ENCODE measurements at places on chromosomes 1 and 21.

DNA sequence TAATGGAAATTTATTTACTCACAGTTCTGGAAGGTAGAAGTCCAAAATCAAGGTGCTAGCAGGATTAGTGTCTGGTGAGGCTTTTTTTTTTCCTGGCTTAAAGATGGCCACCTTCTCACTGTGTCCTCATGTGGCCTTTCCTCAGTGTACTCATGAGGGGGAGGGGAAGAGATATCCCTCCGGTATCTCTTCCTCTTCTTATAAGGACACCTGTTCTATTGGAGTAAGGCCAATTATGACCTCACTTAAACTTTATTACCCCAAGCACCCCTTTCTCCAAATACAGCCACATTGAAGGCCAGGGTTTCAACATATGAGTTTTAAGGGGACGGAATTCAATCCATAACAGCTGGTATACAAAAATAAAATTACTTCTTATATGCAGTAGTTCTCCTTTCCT lies 203.7 kb upstream of the C1orf87 start:
- DNase-seq: no peak

DNA sequence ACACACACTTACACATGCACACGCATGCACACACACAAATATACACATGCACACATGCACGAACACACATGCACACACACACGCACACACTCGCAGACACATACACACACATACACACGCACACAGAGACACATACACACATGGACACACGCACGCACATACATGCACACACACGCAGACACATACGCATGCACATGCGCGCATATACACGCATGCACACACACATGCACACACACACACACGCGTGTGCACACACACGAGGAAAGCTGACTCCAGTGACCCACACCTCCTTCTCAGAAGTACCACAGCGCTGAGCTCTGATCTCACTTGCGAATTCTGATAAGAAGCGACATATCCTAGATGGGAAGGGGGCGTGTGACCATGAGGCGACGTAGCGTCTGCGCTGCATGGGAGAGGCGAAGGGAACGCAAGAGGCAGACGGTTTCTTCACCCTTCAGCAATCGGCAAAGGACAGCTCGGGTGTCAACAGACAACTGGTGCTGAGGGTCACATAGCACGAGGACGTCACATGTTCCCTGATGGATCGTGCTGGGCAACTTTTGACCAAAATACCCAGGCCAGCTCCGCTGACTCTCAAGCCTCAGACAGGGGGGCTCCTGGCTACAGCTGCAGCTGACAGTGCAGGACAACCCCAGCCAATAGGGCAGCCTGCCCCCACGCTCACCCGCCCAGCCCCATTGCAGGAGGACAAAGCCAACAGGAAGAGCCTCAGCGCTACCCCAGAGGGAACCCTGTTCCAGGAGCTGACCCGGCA lies 16.0 kb upstream of the PDE9A start:
- DNase-seq: no peak

GRCh38 chr1:90911353-90911752 lies 110.5 kb downstream of the ZNF644 start:
- DNase-seq: no peak

DNA sequence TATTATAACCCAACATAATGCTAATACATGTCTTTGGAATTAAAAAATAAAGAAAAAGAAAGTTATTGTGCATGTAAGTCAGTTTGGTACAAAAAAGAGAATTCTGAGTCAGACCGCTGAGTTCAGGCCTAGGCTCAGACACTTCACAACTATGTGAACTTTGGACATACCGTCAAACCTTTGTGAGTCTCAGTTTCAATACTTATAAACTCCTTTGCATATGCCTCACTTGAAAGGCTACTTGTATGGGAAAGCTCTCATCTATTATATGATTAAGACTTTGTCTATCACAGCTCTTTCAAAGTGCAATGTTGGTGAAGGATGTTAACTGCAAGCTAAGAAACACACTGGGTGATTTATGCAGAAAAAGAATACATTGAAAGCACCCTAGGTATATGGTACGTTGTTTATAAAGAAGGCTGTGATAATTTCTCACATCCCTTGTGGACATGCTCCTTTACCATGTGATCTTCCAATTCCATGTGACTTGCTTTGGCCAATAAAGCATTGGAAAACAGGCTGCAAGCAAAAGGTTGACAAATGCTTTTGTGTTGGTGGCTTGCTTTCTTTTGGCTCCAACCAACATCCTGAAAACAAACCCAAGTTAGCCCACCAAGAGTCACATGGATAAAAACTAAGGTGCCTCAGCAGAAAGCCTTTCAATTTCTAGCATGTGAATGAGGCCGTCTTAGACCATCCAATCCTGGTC lies 49.6 kb downstream of the INTS7 start:
- DNase-seq: no peak

DNA sequence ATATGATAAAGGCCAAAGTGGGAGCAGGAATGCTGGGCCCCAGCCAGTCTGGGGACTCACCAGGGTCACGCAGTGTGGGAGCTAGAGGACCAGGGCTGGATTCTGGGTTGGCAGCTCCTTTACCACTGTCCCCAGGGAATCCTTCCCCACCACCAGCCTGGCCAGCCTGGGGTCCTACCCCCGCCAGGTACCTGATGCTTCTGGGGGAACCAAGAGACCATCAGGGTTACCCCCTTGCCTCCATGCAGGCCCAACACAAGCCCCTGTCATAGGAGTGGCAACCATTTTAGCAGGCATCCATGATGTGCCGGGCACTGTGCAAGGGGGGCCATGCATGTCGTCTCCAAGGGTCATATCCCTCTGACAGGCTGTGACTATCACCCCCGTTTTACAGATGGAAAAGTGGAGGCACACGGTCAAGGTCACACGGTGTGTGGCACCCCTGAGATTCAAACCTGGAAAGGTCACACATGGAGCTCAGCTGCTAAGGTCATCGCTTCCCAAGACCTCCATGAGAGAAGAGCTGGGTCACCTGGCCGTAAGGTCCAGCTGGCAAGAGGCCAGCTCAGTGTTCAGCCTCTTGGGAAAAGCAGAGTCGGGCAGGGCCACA lies 16.4 kb downstream of the RUNX3 start:
- no peak for DNase-seq

GRCh38 chr1:6907676-6908434 lies 122.6 kb downstream of the CAMTA1 start:
- no peak for DNase-seq

DNA sequence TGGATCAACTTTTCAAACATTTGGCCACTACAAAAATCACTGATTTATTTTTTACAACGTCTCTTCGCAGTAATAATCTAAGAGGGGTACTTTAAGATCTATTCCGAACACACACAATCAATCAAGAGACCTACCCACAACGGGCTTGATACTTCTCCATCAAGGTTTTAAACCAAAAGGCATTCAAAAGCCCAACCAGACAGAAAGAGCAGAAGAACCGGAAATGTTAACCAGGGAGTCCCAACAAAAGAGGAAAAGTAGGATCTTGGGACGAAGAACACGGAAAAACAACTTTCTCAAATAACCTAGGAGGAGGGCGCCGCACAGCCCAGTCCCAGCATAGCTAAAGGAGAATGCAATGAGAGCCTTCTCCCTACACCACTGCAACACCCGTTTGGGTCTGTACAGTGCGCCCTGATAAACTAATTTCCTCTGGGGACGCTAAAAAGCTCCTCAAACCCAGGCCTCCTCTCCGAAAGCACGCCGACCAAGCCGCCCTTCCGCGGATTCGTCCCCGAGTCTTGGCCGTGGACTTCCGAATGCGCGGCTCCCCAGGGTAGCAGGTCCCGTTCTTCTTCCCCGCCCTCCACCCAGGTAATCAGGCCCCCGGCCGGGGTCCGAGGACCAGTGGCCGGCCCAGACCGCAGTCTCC lies 623 bp downstream of the RPL22 start:
- DNase-seq: no peak

- DNase-seq: no peak
Observed at GRCh38 chr1:6815726-6816125, 30.5 kb downstream of the CAMTA1 start.
